NCI-H187 (cell line): ENCODE measurements at places on chromosomes 1 and 21.

DNA sequence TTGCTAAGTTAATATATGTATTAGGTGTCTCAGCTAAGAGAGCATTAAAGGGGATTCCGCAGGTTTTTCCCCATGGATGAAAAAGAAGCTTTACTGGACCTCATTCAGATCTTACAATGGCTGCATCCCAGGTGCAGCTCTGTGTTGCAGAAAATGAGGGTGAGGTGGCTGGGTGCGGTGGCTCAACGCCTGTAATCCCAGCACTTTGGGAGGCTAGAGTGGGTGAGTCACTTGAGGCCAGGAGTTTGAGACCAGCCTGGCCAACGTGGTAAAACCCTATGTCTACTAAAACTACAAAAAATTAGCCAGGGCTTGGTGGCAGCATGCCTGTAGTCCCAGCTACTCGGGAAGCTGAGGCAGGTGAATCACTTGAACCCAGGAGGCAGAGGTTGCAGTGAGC is 58.5 kb upstream of the MORC3 start:
- DNase-seq, result no peak

DNA sequence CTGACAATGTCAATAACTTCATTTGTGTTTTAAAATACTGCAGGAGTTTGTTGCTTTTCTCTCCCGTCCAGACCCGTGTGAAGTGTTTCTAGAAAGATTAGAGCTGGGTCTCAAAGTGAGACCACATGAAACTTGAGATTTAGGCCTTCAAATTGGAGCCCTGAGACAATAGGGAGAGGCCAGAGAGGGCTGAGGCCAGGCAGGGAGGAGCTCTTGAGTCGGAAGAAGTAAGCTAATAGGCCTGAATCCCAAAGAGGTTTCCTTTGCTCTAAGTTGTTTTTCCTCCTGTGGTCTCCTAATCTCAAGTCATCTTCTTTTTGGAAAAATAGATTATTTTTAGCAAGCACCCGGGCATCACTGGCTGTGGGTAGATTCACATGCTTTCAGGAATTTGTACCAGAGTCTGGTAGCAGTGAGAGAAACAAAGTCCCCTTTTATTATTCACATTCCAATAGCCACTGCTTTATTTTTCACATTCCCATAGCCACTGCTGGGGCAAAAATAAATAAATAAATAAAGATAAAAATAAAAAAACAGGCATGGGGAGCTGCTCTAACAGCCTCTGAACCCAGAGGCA is 25.6 kb downstream of the CD244 start:
- no peak for DNase-seq

GRCh38 chr1:228347181-228347580 is 59.5 kb downstream of the TRIM11 start:
- no peak for DNase-seq

GRCh38 chr1:203662360-203662759 is 35.7 kb downstream of the ATP2B4 start:
- DNase-seq, result no peak

- DNase-seq, result no peak
These were observed 33.1 kb downstream of the CNST start for GRCh38 chr1:246599315-246599714.

GRCh38 chr1:25615172-25615541 is 1.4 kb upstream of the MAN1C1 start:
- DNase-seq, result no peak

- no peak for DNase-seq
These were observed 690 bp downstream of the EPS8L3 start for GRCh38 chr1:109762821-109763645.

GRCh38 chr1:4977701-4978100 is 323.3 kb downstream of the AJAP1 start:
- DNase-seq, result no peak

DNA sequence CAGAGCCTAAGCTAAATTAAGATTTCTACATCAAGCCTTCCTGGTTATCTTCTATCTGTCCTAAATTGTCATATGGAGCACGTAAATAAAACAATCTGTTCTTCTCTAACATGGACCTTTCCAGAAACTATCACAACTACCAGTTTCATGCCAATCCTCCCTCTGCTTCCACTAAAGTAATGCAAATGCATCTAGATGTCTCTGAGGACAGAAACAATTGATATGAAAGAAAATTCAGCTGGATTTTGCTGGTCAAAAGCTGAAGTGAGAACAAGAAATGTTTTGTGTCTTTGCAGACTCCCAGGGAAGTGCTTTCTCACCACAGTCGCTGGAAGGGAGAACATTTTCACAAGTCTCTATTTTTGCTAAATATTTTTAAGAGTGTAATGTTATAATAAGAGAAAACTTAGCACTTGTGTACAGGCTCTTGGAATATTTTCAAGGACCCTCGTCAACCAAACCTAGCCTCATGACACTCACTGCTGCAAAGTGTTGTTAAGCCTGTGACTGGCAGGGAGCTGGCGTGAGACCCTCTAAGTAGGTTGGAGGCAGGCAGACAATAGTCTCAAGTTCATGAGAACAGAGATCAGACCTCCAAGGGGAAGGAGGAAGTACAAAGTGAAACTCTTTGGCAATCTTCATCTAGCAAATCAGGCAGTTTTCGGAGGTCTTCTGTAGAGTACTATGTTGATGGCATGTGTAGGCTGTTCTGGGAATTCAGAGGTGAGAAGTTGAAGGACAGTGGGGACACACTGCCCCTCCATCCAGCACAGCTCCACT is 38.8 kb downstream of the DNASE2B start:
- no peak for DNase-seq

GRCh38 chr1:238690415-238690814 is 696.0 kb upstream of the CHRM3 start:
- DNase-seq, result no peak

DNA sequence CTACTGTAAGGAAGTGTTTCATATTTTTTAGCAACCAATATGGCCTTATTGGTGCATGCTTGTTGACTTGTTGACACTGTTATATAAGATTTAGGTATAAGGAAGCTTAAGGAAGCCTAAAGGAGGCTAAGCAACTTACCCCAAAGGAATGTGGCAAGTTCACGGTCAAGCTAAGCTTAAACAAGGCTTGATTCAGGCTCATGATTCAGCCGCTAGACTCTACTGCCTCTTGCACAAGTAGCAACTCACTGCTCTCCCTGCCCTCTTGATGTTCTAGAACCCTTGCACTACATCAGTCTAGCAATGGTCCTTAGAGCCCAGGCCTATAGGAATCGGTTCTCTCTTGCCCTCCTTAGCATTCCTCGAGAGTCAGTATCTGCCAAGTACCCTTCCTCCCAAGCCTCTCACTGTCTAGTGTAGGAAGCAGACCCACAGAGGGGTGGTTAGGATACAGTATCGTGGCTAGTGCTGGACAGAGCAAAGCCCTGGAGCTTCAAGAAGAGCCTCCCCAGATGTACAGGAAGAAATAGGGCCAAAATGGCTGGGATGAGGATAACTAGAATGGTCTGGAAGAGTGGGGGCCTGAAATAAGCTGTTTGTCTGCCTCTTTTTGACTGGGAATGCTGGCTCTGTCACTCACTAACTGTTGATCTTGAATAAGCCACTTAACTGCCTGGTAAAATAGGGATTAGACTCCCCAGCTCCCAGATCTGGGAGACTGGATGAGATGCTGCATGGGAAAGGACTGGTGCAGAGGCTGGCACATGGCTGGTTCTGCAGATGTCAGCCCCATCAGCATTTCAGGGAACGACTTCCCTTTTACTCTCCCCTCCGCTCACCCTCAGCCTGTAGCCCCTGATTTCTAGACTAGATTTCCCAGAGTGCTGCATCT is 122.2 kb downstream of the NAV1 start:
- DNase-seq, result no peak

GRCh38 chr21:14825514-14825974 is 239.3 kb downstream of the NRIP1 start:
- no peak for DNase-seq

DNA sequence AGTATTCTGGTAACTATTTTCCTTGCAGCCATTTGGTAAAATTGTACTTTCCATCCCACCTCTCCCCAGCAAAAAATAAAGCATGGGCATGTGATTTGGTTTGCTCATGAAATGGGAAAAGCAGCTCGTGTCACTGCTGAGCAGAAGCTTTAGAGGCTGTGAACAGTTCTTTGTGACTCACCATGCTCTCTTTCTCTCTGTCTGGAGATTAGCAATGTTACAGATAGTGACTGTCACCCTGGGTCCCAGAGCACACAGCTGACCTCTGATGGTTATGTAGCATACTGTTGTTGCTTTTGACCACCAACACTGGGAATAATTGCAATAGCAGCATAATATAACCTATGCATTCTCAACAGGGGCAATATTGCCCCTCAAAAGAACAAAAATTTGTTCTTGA is 70.6 kb downstream of the RGS2 start:
- DNase-seq, result no peak

- DNase-seq, result no peak
These were observed 80.7 kb downstream of the SMYD2 start for GRCh38 chr1:214361636-214362035.

GRCh38 chr1:96565546-96565945 is 156.0 kb upstream of the PTBP2 start:
- DNase-seq, result no peak

DNA sequence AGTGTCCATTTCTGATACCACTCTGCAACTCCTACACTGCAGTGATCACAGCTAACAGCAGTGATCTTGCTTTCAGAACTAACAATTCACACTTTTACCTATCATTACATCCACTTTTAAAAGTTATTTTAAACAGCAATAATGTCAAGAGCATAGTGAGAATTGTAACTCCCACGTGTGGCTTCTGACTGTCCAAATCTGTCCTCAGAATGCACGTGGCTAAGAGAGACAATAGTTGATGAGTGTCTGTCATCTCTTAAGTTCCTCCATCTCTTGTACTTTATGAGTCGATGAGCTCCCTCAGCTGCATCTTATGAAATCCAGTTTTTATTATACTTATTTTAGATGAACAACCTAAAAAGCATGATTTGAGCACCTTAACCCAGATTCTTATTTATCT is 16.5 kb upstream of the CFHR5 start:
- no peak for DNase-seq

DNA sequence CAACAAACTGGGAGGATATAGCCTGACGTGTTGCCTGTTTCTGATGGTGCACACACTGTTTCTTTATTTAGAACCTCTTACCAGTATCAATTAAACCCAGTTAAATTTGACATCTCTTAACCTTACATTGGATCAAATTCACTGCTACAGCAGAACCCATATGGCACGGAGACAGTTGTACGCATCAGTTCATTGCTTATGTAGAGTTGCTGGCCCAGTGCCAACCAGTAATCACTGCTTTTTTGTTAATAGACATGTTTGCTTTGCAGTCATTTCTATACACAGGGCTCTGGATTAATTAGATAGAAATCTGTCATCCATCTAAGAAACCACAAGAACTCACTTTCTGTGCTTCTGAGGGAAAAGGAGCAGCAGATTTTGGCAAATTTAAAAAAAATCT is 154.0 kb downstream of the RWDD3 start:
- DNase-seq, result peak; percentile 13

GRCh38 chr1:31183126-31183525 is 56.6 kb downstream of the NKAIN1 start:
- no peak for DNase-seq

- no peak for DNase-seq
These were observed 2.0 kb upstream of the RSPH1 start for GRCh38 chr21:42498012-42498411.

GRCh38 chr1:9008236-9008635 is 18.0 kb downstream of the SLC2A7 start:
- DNase-seq, result no peak

GRCh38 chr1:116664366-116664977 is 3.1 kb downstream of the IGSF3 start:
- DNase-seq, result peak; percentile 55
